ENCODE measurements at places on chromosomes 13 and 19. TPM values are rescaled to one million over a fixed set of nuclear protein-coding genes. Genes with fewer than 3 reads are reported as not detected.
A peak's percentile ranks its signal among the peaks of the same experiment; 100 is the strongest.

- no peak for DNase-seq
Measured at GRCh38 chr19:2167896-2168618, 4.3 kb downstream of the DOT1L start.

KCNN4 gene
- polyA plus RNA-seq, result 0.28 TPM

FGF21 gene
- polyA plus RNA-seq, result not detected

SYCN gene
- not detected for polyA plus RNA-seq

DNA sequence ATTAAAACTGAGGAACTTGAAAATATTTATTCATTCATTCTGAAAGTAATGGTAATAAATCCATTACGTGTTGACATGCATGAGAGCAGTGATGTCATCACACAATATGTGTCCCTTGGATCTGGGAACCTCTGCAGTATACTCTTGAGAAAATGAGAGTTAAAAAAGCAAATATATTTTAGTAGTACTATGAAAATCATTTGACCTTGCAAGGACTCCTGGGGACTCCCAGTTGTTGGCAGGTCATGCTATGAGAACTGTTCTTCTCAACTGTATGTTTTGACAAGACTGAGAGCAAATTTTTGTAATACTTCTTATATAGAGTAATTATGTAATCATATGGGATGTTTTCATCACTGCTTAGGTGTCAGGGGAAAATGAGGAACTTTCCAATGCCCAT lies 249.4 kb downstream of the PCCA start:
- DNase-seq, result no peak

DNA sequence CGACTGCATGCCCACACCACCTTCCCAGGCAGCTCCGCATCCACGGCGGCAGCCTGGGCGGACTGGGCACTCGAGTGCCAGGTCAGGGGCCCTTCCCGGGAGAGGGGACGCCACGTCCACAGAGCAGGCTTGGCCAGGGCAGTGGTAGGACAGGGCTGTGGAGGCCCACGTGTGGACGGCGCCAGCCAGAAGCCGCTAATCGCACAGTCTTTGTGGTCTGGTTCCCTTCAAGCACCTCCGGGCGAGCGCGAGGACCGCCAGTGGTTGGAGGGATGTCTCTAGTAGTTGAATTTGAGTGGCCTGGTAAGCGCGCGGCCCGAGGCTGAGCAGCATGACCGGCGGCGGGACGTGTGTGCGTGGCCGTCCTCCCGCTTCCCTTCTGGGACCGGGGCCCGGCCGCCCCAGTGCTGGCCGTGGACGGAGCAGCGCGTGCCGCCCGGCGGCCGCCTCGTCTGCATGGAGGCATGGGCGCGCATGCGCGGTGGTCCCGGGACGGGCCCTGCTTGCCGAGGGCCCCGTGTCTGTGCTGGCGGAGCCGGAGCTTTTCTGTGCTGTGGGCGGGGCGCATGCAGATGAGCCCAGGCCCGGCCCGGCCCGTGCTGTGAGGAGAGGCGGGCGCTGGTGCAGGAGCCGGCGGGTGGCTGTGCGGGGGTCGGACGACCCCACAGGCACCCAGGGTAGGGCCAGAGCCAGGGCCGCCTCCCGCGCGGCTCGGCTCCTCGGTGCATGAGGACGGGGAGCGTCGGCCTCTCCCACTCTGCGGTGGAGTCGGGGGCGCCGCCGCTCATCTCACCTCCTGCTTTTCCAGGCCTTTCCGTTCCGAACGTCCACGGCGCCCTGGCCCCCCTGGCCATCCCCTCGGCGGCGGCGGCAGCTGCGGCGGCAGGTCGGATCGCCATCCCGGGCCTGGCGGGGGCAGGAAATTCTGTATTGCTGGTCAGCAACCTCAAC lies 8.6 kb downstream of the PTBP1 start:
- no peak for DNase-seq

DNA sequence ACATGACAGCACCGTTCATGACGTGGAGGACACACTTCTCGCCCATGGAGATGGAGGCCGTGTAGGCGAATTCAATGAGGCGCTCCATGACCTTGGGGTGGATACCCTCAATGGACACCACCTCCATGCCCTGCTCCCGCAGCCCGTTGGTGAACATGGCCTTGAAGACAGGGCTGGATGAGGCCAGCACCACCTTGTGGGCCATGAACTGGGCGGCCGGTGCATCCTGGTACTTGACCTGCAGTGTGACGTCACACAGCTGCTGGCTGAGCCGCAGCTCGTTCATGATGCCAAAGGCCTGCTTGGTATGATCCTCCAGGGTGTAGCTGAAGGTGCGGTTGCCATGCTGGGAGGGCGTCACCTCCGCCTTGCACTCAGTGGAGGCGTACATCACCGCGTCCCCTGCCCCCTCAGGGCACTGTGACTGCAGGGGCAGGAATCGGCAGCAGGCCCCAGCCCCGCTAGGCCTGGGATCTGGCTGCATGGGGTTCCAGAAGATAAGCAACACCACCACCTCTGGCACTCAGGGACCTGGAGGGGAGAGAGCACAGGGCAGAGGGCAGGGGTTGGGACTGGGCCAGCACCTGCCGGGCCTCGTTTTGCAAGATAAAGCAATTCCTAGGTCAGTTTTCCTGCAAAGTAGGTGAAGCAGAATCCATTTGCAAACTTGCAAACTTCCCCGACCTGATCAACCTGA lies 3.5 kb downstream of the KEAP1 start:
- DNase-seq, result no peak

KIR3DL1 gene
- polyA plus RNA-seq, result not detected

PABPC3 gene
- polyA plus RNA-seq, result 0.16 TPM

LILRA5 gene
- polyA plus RNA-seq, result not detected

GRCh38 chr19:54209811-54210494 lies 9.3 kb downstream of the RPS9 start:
- peak; percentile 87 for DNase-seq

- no peak for DNase-seq
Measured at GRCh38 chr13:113630296-113630695, 27.7 kb downstream of the ATP4B start.

GRCh38 chr19:4215807-4216206 lies 13.5 kb upstream of the EBI3 start:
- no peak for DNase-seq

COX6B2 gene
- 0.12 TPM for polyA plus RNA-seq

DACT3 gene
- polyA plus RNA-seq, result 7.1 TPM

GRCh38 chr19:38898788-38899446 lies 501 bp downstream of the SIRT2 start:
- no peak for DNase-seq

DNA sequence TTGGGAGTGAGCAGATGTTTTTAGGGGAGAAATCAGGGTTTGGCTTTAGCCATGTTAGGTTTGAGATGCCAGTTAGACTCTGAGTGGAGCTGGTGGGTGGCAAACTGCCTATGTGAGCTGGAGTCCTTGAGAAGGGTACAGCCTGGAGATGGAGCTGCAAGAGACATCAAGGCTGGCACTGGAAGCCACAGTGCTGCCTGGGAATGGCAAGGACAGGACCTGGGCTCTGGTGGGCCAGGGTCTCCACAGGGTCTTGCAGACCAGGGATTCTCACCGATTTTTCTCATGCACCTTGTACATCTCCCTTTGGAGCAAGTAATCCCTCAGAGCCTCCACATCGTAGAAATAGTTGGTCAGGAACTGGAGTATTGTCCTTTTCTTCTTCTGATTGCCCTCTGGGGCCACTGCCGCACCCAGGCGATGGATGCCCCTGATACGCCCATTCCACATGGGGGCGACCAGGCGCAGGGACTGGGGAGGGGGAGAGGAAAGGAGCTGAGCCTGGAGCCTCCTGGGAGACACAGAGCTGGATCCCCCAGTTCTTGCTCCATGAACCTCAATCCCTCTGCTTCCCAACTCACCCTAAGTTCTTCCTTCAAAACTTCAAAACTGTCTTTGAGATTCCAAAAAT lies 1.7 kb downstream of the DMAC2 start:
- DNase-seq, result no peak

DNA sequence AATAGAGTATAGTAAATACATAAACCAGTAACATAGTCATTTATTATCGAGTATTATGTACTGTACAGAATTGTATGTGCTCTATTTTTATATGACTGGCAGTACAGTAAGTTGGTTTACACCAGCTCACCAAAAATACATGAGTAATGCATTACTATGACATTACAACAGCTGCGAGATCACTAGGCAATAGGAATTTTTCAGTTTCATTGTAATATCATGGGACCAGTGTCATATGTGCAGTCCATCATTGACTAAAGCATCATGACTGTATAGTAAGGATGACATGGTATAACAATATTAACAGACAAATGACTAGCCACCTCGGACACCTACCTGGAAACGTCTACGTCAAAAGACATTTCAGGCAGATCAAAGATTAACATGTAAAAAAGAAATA lies 33.6 kb downstream of the ATP7B start:
- no peak for DNase-seq

CILP2 gene
- polyA plus RNA-seq, result 0.77 TPM

Measured in BJ (cell line).